ENCODE measurements at places on chromosomes 1 and 21.

DNA sequence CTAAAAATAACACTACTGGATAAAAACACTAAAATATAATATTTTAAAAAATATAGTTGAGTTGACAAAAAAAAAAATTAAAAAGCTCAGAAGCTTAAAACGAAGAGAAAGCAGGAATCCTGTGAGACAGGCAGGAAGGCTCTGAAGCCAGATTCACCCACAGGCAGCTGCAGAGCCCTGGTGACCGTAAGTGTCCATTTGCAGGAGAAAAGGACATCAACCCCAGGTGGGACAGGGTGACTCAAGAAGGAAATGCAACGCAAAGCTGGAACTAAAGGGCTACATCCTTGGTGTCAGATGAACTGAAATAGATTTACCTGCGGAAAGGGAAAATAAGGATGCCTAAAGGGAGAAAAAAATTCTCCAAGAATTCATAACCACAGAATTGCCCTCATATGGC lies 46.8 kb downstream of the USP24 start:
- DNase-seq = no peak

DNA sequence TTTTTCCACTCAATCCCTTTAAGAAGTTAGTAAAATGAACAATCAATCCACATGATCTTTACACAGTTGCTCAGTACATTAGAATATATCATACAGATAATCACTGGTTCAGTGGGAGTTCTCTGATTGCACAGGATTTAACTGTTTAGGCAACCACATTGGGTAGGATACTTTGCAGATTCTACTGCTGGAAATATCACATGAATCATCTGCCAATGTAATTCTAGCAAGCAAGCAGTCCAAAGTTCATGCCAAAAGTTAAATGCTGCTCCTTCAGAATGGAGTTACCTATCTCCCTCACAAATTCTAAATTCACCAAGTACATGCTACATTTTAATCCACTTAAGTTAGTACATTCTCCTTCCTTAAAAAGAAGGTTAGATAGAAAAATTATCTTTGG lies 52.4 kb downstream of the NEGR1 start:
- DNase-seq = no peak

DNA sequence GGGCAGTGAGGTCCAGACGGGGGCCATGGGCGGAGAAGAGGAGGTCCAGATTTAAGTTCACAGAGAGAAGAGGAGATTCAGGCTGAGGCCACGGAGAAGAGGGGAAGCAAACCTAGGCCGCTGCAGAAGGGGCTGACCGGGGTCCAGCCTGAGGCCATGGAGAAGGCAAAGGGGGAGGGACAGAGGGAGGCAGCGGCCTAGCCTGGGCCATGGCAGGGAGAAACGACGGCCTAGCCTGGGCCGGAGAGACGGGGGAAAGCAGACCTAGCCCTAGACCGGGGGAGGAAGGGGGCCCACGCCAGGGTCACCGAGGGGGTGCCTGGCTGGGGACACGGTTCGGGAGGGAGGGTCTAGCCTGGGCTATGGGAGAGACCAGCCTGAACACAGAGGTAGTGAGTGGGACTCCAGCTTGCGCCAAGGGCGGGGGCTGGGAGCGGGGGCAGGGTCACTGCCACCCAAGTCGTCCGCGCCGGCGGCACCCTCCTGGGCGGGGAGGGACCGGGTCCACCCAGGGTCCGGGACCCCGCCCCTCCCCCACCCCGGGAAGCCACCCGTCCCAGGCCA lies 459 bp downstream of the CAPZB start:
- DNase-seq = no peak

DNA sequence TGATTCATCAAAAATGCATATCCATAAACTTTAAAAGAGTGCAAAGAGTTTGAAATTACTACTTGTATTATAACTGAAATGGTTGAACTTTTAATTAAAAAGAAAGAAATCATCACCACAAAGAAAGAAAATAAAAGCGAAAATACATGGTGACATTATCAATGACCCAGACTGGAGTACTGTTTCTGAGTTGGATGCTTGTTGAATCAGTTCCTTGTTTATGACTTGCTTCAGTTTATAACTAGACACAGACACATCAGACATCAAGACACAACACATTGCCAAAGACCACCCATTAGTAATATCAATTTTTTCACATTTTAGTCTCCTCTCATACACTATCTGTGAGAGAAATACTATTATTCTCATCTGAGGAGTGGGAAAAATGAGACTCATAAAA lies 293.0 kb downstream of the MRPL39 start:
- no peak for DNase-seq

DNA sequence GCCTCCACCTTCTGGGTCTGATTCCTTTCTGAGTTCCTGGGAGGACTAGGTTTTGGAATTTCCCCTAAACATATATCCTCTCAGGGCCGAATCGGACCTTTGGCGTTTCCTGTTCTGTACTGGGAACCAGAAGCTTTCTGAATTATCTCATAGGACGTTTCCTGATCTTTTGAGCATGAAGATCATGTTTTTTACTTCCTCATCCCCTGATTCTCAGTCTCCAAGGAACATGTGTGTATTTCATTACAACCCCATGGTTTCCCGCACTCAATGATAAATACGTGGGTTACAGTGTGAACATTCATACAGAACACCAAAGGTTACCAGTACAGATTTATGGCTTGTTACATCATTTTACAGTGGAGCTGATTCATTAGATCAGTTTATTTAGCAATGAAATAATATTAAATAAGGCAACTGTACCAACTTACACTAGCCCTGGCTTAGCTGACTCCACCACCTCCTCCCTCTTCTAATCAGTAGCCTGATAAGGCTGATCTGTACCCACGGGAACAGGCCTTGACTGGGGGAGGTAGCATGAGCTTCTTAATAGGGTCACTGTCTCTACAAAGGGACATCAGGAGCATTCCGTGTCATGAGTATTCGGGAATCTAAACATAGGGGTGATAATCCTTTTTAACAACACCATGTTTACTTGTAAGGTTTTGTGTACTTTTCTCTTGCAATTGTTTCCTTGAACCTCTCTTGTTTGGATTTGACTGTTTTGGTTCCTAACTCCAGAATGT lies 57.8 kb upstream of the ERRFI1 start:
- DNase-seq = no peak

DNA sequence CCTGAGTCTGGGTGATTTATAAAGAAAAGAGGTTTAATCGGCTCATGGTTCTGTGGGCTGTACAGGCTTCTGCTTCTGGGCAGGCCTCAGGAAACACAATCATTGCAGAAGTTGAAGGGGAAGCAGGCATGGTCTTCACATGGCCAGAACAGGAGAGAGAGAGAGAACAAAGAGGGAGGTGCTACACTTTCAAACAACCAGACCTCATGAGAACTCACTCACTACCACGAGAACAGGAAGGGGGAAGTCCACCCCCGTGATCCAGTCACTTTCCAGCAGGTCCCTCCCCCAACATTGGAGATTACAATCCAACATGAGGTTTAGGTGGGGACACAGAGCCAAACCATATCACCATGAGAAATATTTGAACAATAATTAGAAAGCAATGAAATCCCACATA lies 222.9 kb downstream of the FAM72C start:
- no peak for DNase-seq

GRCh38 chr1:34520111-34520510 lies 234.7 kb upstream of the GJB5 start:
- DNase-seq = no peak

DNA sequence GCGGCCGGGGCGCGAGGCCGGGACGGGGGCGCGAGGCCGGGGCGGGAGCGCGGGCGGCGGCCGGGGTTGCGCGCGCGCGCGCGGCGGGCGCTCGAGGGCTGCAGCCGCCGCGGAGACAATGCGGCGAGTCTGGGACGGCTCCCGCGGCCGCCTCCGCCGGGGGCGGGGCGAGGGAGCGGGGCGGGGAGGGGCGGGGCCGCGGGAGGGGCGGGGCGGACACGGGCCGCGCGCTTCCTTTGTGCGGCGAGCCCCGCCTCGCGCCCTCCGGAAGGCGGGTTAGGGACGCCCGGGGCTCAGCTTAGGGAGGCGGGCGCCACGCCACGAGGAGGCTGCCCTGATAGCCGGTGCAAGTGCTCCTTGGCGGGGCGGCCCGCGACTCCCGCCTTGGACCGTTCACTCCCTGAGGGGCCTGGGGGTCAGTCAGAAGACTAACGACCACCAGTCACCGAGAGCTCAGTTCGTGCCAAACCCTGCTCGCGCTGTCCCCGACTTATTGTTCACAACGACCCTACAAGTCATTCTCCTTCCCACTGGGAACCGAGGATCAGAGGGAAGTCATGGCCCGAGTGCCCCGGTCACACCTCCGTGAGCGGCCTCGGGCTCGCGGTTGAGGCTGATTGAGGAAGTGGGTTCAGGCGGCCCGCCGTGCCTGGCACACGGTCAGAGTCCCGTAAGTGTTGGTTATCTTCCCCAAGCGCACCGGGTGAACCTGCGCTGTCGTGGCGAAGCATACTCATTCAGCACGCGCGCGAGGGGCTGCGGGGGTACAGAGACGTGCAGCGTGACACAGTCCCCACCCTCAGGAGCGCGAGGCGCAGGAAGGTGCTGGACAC lies 29.1 kb upstream of the A3GALT2 start:
- peak; percentile 78 for DNase-seq

DNA sequence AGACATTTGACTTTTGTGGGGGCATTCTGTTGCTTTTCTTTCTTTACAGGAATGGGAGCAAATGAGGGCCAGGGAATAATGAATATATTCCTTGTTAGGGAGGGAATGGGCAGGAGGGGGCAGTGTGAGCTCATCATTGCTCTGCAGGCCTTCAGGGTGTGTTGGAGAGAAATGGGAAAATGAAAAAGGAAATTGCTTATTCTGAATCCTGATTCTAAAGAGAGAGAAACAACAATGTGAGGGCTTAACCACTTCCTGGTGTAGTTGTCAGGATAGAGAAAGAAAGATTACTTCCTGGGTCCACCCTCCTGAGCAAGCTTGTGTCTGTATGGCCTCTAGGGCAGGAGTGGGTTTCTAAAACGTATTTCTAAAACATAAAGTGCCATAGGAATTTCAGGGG lies 28.3 kb downstream of the VANGL2 start:
- DNase-seq = no peak

- DNase-seq = no peak
These were observed 32.3 kb upstream of the TENT5C start for GRCh38 chr1:117573386-117574023.

GRCh38 chr1:100246738-100247137 lies 2.9 kb downstream of the DBT start:
- DNase-seq = no peak

DNA sequence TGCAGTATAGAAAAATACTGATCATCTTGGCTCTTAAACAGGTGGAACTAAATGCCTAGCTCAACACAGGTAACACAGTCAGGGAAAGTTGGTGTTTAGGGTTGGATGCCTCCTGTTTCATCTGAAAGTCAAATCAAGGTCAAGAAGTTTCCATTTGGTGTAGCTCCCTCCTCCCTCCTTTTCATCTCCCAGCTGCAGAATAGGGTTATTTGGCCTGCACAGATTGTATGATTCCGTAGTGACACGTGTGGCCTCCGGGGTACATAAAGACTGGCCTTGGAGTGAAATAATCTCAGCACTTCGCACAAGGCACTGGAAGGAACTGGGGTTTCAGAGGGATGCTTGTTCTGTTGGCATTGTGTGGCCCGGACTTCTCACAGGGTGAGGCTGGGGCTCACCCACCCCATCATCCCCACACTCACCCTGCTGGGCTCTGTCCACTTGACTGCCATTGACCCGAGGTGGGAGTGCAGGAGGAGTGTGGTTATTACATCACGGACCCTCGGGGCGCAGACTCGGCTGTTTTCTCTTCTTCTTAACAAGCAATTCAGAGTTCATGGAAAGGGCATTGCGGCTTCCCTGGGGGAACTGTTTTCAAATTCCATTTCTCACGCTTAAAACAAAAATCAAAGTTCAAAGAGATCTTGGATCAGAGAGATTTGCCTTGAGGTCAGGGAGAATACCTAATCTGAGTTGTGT lies 18.4 kb downstream of the IGSF5 start:
- no peak for DNase-seq

- DNase-seq = no peak
These were observed 27.2 kb downstream of the PROK1 start for GRCh38 chr1:110477967-110478640.

- DNase-seq = no peak
These were observed 601 bp downstream of the CEPT1 start for GRCh38 chr1:111140680-111140967.

GRCh38 chr1:97366984-97367383 lies 553.9 kb downstream of the DPYD start:
- no peak for DNase-seq
